ENCODE measurements at places on chromosomes 2 and 18.

DNA sequence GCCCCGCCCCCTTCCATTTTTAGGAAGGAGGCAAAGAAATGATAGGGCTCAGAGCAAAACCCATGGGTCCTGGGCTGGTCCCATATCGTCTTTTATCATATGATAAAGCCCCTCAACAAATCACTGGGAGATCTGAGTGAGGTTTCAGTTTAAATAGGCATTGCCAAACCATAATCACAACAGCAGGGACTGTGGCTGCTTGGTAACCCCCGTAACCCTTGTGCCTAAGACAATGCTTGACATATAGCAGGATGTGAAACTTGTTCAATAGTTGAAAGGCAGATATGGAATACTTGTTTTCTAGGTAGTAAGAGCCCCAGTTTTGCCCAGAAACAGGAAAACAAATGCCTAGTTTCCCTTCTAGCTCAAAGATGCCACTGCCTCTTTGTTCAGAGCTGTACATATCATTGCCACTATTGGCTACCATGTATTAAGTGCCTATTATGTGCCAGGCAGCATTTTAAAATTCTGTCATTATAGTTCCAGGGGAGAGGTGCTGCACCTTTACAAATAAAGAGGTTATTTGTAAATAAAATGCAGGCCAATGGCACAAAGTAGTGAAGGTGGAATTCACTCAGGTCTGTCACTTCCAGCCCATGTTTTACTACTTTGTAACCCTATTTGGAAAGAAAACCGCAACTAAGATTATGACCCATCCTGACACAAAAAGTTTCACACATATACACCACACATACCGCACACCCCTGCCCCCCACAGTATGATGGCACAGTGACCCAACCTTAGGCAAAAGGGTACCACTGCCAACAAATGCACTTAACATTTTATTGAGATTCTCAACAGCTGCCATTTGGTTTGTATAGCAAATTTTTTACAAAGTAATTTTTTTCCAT is 14.2 kb downstream of the NAGK start:
- DNase-seq: no peak

DNA sequence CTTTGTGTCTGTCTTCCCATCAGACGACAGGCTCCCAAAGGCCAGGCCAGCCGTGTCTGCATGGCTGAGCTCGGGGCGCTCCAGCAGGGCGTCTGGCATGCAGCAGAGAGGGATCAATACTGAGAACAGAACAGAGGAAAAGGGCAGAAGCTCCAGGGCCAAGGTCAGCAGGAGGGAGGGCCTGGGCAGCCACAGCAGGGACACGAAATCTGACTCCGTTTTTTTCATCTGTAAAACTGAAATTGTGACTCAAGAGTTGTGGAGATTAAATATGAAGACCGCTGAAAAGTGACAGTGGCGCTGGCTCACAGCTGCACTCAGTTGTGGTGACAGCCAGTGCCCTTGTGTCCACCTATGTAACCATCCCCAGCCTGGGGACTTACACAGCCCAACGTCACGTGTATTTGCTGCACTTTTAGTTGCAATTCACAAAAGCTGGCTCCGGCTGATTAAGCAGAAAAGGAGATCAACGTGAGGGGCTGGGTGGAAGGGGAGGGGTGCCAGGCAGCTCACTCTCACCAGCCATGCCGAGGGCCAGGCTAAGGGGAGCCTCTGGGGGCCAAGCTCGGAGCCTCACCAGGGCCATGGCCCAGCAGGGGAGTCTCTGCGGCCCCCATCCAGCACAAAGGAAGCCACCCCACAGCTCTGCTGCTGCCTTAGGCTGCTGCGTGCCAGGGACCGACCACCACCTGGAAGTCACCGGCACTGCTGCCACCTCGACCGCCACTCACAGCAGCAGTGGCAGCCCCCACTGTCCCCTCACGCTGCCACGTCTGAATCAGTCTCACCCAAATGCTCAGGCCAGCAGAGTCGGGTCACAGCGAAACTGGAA is 74.7 kb downstream of the EIPR1 start:
- no peak for DNase-seq

GRCh38 chr18:23570912-23571504 is 15.3 kb downstream of the NPC1 start:
- DNase-seq: no peak

DNA sequence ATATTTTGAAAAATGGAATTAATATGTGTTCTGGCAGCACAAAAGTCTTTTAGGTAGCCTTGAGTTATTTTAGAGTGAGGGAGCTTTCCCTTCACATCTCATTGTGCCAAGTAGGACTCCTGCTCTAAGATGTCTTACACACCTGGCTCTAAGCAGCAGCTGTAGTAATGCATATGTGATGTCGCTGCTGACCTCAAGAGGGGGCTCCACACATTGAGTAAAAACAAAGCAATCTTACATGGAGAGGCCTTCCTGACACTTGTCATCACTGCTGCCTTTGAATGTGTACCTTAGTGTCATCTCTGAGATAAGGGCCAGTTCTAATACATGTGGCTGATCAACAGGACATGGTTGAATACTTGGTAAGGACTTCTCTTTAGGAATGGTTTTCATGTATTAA is 75.8 kb downstream of the ACTR3 start:
- DNase-seq: no peak

GRCh38 chr2:44758591-44758990 is 182.9 kb upstream of the SIX3 start:
- DNase-seq: no peak

GRCh38 chr2:157160111-157160510 is 97.4 kb upstream of the GALNT5 start:
- DNase-seq: no peak

DNA sequence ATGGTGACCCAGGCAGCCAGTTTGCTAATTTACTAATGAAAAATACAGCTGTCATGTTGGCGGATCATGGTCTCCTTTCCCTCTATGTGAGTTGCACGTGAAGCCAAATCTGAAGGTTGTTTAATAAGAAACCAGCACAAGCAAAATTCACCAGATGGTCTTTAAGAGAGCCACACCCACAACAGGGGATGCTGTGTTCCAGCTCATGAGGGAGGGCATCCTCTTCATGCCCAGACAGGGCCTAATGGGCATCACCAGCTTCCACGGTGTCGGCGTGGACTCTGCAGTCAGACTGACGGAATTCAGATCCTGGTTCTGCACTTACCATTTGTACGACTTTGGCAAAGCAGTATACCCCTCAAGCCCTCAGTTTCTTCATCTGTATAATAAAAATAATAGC is 39.9 kb downstream of the TMEM247 start:
- DNase-seq: no peak

DNA sequence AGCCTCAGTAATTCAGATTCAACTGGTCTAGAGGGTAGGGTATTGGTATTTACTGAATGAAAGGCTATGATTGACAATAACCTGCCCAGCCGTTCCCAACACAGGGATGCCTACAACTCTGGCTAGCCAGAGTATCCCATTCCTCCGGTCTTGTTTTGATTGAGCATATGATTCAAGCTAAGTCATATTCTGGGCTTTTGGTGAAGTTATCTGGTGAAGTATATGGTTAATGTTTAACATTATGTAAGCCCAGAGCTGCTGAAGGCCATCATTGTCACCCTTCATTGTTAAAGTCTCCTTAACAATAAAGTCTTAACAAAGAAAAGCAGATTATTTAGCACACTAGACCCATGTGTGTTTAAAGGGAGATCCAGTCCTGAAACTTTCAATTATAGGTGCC is 152.6 kb downstream of the EXOC6B start:
- no peak for DNase-seq

DNA sequence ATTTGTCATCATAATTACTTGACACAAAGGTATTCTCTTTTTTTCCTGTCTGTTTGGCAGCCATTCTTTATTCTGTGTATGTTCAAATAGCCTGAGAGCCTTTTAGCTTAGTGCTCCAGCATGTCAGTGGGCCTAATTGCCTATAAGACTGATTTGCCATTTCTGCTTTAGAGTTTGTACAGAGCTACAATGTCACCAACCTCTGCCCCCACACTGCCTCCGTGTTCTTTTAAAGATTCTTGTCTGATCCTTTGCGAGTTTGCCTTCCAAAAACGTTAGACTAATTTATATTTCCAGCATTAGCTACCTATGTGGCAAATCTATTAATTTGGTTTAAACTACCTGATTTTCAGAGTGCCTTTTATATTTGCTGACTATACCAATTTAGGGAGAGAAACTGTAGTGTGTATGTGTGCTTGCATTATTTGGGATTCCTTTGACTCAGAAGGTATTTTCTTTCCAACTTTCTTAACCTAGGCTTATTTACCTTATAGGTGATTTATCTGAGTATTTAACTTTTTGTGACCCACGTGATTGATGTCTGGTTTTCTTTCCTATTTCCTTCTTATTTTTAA is 70.8 kb downstream of the FAM117B start:
- peak; percentile 35 for DNase-seq

DNA sequence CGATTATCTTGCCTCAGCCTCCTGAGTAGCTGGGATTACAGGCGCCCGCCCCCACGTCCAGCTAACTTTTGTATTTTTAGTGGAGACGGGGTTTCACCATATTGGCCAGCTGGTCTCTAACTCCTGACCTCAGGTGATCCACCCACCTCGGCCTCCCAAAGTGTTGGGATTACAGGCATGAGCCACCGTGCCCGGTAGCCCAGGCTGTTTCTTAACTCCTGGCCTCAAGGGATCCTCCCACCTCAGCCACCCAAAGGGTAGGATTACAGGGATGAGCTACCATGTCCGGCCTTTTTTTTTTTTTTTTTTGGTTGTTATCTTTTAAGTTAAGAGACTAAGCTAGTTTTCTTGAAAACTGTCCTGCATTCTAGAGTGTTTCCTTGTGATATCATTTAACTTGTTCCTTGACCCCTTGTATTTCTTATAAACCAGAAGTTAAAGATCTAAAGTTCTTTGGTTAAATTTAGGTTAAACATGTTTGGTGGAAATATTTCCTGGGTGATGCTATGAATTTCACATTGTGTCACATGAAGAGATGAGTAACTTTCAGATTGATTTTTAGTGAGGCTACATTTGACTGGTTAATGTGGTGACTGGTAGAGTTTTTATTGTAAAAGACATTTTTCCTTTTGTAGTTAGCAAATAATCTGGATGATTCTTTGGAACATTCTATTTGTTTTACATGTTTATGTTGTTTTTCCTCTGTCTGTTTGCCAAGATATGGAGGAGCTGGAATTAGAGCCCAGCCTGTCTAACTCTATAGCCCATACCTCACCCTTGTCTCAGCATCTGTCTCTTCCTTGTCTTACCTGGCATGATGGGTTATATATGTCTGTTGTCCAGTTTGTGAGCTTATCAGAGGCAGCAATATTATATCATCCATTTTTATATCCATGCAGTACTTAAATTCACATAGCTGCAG is 5.2 kb downstream of the NCAPH start:
- no peak for DNase-seq

- no peak for DNase-seq
Measured at GRCh38 chr18:6022845-6023244, 127.5 kb upstream of the TMEM200C start.

GRCh38 chr18:56676639-56677038 is 25.5 kb downstream of the WDR7 start:
- DNase-seq: no peak

DNA sequence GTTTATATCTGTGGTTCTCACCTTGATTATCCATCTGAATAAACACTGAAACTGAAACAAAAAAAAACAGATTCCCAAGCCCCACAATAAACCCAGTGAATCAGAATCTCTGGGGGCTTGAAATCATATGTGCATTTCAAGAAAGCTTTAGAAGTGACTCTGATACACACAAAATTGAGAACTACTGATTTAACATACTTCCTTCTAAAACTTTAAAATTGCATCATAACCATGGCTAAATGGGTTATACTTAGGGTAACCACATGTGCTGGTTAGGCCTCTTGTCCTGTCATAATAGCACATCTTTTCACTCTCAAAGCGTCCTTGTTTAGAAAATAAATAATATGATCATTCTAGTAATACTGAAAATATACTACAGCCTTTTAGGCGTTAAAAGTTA is 100.9 kb downstream of the ATAD2B start:
- no peak for DNase-seq

DNA sequence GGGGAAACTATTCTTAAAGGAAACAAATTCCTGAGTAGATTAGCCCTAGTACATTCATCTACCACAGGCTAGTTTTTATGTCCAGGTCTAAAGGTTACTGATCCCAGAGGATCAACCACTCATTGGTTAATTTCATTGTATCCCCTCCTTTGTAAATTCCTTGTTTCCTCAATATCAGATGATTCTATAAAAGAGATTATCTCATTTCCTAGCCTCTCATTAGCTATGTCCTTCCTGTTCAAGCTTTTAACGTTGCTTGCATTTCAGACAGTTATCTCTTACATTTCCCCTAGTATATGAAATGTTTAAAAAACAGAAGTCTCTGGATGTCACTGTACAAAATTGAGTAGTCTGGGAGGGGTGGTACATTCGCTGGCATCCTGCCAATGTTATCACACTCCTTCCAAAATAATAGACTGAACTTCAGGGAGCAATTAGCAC is 24.2 kb upstream of the ARMC9 start:
- no peak for DNase-seq

All from NCI-H1436 treated with DMSO at 0.1 percent for 48 hours (cell line).